ENCODE measurements at places on chromosomes 3 and 15. TPM values are rescaled to one million over a fixed set of nuclear protein-coding genes. Genes with fewer than 3 reads are reported as not detected.

The TGM4 gene
- not detected for total RNA-seq

- DNase-seq: peak; percentile 48
Measured at GRCh38 chr3:58249358-58250092, 11.9 kb downstream of the ABHD6 start.

DNA sequence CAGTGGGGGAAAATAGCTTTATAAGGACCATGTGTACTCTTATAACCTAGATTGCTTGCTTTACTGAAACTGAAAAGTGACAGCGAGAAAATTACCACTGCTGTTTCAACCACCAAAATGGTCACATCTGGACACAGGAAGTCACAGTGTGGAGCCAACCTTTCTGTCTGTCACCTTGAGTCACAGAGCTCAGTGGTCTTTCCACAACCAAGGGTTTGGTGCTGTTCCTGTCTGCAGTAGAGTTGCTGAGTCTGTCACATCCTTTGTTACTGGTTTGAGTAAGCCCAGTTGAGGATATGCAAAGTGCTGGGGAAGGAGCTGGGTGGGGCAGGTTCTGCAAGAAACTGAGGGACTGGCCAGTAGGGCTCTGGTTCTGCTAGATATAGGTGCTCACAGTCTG, 139.1 kb upstream of the EIF1B start:
- DNase-seq: no peak

The SLCO2A1 gene
- total RNA-seq: 1.6 TPM

DNA sequence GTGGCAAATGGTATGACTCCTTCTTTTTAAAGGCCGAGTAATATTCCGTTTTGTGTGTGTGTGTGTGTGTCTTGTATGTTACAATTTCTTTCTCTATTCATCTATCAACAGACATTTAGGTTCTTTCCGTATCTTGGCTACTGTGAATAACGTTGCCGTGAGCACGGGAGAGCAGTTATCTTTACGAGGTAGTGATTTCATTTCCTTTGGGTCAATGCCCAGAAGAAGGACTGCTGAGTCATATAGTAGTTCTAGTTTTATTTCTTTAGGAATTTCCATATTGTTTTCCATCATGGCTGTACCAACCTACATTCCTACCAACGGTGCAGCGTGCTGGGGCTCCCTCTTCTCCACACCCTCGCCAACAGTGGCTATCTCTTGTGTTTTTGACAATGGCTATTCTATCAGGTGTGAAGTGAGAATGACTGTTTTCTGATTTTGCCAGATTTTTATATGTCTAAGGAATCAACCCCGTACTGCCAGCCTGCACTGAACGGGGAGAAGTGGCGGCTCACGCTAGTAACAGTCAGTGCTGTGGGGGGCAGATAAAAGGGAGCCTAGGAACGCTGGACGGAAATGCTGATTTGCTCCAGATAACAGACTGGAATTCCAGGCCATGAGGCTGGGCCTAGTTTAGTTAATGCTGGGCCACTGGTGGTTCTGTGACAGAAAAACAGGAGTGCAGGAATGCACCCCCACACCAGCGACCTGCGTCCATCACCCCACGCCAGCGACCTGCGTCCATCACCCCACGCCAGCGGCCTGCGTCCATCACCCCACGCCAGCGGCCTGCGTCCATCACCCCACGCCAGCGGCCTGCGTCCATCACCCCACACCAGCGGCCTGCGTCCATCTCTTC, 168.1 kb downstream of the XXYLT1 start:
- DNase-seq: no peak

GRCh38 chr15:27448986-27449385, 478.0 kb downstream of the GABRG3 start:
- DNase-seq: peak; percentile 9

The CDHR4 gene
- not detected for total RNA-seq

DNA sequence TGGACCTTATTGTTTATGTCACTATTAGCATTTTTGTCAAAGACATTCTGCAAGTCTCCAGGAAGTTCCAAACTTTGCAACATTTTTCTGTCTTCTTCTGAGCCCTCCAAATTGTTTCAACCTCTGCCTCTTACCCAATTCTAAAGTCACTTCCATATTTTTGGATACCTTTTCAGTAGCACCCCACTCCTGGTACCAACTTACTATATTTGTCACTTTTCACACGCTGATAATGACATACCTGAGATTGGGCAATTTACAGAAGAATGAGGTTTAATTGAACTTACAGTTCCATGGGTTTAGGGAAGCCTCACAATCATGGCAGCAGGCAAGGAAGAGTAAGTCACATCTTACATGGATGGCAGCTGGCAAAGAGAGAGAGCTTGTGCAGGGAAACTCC, 1206.5 kb upstream of the EPHA6 start:
- no peak for DNase-seq

DNA sequence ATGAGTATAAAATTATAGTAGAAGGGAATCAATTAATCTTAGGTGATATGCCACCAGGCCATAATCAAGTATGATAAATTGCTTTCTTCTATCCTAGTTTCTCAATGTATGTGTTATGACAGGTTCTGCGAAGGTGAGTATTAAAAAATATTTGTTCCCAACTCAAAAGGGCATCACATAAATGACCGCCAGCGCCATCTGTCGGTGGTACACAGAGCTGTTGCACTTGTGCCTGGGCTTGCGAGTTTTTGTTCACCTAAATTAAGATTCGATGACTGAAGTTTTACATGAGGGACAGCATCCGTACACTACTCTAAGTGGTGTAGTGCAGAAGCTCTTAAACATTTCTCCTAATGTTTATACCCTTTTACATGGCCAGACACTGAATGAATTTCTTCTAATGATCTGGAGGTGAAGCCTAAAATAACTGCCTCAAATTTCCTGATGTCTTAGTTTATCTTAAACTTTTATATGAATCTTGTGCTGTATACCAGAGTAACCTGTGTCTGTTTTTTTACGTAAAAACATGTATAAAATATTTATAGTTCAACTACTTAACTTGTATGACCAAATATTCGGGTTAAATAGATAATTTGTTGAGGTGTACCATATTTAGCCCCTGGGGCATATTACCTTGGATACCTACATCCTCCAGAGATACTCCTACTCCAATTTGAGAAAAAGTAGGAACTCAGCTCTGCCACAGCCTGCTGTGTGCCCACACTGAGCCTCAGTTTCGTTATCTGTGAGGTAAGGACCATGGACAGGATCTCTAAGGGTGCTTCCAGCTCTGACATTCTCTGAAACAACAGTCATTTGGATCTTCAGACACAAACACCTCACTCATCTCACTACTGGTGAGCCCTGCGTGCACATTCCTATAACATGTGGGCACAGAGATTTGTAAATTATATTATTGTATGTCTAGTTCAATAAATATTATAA, 365.6 kb downstream of the MAGI1 start:
- DNase-seq: peak; percentile 87
